ENCODE measurements at places on chromosomes 1 and 21.

- no peak for DNase-seq
These were observed 254.8 kb upstream of the PLXNA2 start for GRCh38 chr1:208499026-208499425.

- no peak for DNase-seq
These were observed 6.0 kb downstream of the COL24A1 start for GRCh38 chr1:86150553-86151055.

GRCh38 chr1:1847890-1848289 lies 43.0 kb downstream of the GNB1 start:
- DNase-seq: no peak

GRCh38 chr1:6423321-6423999 lies 1.1 kb upstream of the ESPN start:
- no peak for DNase-seq

DNA sequence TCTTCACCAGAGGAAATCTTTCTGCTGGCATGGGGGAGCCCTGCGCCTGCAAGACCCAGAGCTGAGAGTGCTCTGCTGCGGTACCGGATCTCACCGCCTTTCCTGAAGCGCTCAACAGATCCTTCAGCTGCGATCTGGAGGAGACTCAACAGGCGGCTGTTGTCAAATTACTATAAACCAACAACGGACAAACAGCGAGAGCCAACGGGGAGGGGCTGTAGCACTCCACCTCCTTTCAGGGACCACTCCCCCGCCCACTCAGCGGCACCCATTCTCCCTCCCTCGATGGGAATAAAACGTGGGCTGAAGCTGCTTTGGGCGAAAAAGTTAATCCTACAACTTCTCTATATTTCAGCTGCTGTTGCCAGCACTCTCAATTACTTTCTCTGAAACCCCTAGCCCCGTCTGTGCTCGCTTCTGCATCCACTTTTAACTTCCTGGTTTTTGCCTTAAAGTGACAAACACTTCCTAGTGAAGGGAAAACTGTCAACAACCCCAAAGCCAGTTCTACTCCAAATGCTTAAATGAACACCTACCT lies at the start of gene FMO5:
Gene FMO5 (minus strand): TSS at position 147 of the 538 bp plus-strand sequence. CDS start 310 bp downstream, outside the sequence.
- DNase-seq: peak; percentile 18

DNA sequence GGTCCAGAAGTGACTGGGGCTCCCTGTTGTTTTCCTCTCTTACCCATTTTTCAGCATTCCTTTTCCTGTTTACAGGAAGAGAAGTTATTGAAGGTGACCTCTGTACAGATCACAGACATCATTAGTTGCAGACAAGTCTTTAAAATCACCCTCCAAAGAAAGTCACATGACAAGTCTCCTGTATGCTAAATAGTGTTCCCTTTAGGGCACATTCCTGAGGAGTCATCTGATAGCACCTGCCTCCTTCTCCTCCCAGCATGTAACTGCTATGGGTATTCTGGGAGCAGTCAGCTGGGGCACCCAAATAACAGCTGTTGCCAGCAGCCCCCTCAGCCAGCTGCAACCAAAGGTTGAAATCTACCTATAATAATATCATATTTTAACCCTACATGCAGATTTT lies 200.6 kb downstream of the PTGER3 start:
- no peak for DNase-seq

DNA sequence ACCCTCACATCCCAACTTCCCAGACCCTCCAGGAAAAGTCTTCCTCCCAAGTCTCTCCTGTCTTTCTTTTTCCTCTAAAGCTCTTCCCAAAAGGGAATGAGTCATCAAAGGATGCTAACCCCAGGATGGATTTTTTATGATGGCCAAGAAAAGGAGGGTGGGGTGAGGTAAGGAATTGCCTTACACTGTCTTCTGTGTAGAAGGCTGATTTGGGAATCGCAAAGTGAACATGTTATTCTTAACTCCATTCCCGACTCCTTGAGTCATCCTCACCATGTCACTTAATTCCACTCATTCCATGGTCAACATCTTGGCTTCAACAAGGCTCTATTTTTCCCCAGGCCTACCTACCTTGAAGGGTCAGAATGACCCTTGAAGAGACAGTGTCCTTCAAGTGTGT lies 44.0 kb downstream of the TBX15 start:
- no peak for DNase-seq

- DNase-seq: no peak
These were observed 17.8 kb downstream of the KIF2C start for GRCh38 chr1:44757420-44757819.

DNA sequence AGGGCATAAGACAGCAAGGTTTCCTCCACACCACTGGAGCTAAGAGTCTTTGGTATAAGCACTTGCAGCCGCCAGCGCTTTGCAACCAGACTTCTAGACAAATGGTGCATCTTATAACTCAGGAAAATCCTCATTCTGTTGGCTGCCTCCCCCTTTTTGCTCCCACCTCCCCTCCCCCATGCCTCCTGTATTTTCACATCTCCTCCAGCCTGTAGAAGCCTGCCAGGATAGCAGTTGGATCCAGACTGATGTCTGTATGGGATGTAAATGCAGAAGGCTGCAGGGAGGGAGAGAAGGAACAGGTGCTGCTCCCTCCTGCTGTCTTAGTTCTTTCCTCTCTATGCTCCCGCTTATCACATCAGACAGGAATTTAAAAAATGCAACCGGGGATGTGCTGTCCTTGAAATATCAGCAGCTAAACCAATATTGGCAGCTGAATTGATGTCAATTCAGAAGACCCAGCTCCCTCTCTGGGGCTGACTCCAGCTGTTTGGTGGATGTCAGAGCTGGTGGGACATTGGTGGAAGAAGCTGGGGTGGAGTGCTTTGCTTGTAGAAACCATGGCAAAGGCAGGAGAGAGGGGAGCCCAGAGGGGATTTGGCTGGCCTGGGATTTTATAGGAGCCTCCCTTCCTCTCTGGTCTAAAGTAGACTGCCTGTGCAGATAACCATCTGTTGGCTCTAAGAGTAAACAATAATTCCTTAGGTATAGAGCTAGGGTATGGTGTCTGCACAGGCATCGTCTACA lies 53.5 kb downstream of the NFASC start:
- no peak for DNase-seq

DNA sequence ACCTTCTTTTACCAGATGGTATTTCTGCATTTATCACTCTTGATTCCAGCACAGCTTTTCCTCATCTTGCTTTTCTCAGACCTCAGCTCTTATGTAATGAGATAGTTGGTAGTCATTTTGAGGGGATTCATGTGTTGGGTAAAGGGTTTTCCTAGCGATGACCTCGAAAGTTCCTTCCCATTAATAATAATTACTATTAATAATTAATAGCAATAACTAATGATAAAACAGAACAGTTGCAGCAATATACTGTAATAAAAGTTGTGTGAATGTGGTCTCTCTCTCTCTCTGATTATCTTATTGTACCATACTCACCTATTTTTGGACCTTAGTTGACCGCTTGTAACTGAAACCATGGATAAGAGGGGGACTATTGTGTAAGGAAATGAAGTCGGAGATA lies 14.2 kb downstream of the CAMTA1 start:
- DNase-seq: no peak

GRCh38 chr1:59159557-59160203 lies 137.2 kb upstream of the FGGY start:
- DNase-seq: no peak

- no peak for DNase-seq
These were observed 81.0 kb upstream of the SGIP1 start for GRCh38 chr1:66452982-66453381.

DNA sequence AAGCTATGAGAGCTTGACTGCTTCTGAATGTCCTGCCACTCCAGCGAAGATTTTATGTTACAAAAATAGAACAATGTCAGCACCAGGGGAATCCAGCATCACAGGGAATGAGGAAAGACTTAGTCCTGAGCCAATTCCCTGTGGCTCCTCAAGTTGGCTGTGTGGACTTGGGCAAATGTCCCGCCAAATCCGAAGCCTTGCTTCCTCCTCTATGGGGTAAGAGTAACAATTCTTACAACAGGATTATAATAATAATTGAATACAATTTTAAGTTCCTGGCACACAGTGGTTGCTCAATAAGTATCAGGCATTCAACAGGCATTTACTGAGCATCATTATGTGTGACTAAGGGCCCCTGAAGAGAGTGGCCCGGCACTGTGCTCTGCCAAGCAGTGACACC lies 44.4 kb downstream of the STPG1 start:
- no peak for DNase-seq

- no peak for DNase-seq
These were observed 17.6 kb upstream of the RCAN1 start for GRCh38 chr21:34632498-34632897.

GRCh38 chr1:10561497-10561896 lies 86.7 kb downstream of the PEX14 start:
- no peak for DNase-seq

DNA sequence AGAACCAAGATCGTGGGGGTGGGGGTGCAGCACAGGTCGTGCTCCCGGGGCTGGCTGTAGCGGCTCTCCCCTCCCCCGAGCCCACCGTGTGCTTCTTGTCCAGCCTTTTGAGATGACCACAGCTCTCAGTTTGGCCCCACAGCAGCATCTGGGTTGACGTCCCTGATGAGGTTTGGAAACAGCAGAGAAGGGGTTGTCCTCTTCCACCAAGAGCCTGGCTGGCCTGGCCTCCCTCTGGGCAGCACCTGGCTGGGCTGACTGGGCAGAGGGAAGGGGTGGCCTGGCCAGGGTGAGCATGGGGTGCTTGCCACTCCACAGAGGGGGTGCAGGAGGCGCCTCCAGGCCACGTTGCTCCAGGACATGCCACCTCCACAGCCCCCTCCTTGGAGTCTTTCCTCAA lies 61.5 kb downstream of the SKI start:
- DNase-seq: no peak

GRCh38 chr1:59383963-59384362 lies 87.1 kb downstream of the FGGY start:
- no peak for DNase-seq

- no peak for DNase-seq
These were observed 75.0 kb downstream of the CEP350 start for GRCh38 chr1:180029524-180030135.

DNA sequence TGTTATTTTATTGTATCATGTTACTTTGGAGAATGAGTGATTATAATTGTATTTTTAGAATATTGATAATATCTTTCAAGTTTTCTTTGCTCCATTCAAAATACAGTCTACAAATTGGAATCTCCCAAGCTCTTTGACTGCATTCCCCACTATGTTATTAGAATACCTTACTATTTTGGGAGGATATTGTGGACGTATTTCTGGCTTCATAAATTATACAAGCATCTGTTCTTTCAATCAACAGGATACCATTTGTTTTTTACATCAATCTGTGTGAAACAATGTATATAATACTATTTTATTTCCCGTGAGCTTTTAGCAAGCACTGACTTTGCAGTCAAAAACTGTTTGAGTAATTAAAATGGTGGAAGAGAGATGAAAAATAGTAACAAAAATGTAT lies 226.5 kb downstream of the PTPRC start:
- DNase-seq: no peak

DNA sequence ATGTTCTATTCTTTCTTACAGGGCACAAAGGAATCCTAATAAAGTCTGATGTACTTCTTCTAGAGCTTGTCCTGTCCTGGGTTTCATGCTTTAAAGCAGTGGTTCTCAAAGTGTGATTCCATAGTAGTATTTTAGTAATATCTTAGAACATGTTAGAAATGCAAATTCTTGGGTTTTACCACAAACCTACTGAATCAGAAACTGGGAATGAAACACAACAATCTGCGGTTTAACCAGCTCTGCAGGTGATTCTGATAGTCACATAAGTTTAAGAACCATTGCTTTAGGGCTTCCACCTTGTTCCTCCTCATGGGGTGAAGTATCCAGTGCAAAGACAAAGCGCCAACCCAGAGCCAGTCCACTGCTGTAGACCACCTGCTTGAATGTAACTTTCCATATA lies 41.1 kb downstream of the NGF start:
- no peak for DNase-seq

DNA sequence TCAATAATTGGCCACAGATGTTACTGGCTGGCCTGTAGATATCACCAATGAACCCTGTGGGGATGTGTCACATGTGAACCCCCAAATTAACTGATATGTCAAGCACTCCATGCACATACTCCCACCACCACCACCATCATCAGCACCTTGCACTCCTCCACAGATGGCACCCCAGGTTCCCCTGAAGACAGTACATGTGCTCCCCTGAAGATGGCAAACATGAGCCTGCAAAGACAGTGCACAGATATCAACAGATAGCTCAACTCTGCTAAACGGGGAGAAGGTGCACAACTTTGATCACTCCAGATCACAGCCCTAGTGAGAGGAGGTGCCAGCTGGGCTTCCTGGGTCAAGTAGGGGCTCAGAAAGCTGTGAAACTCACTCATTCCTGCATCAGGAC lies 74.4 kb downstream of the CLCA4 start:
- DNase-seq: no peak

GRCh38 chr1:77504986-77505385 lies 177.5 kb downstream of the ZZZ3 start:
- no peak for DNase-seq

GRCh38 chr1:235767795-235768194 lies 98.9 kb downstream of the LYST start:
- DNase-seq: no peak

DNA sequence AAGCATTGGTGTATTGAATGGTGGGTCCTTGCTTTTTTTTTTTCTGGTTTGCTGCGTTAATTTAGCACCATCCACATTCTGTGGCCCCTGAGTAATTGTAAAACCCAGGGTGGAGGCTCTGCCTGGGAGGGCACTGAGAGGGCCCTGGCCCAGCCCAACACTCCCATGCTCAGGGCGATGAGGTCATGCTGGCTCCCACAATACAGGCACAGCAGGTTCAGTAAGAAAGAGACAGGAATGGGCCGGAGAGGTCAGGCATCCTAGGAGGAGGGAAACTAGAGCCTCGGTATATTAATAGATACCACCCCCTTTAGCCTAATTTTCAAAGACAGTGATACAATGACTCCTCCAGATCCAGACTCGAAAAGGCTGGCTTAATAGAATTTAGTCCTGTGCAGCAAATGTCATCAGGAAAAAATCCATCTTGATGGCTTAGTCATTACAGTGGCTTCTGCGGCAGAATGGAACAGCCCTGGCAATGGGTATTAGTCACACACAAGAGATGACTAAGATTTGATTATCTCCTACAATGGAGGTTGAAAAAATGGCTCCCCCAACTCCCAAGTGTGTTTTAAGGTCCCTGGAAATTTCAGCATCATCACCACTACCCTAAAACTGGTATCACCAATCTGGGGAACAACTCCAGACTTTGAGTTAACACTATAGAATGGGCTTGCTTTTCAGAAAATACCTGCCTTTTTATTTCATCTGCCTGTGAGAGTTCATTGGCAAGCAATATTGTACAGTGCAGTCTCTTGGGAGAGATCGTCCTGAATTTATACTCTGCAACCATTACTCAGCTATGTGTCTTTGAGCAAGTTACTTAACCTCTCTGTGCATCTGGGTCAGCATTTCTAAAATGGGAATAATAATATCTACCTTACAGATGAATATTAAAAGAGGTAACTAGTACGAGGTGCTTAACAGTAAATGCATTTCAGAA lies 43.9 kb upstream of the LYST start:
- no peak for DNase-seq

DNA sequence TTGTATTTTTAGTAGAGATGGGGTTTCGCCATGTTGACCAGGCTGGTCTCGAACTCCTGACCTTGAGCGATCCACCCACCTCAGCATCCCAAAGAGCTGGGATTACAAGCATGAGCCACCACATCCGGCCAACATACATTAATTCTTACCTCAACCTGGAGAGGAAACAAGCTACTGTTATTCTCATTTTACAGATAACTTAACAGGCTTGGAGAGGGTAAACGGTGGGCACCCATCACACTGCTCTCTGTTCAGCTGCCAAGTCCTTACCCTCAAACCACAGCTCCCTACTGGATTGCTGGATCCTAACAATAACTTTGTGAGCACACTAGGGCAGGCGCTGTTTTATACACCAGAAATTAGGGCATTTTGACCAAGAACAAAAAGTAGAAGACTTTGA lies 93.6 kb upstream of the BARHL2 start:
- no peak for DNase-seq

GRCh38 chr1:110341146-110341871 lies 2.1 kb downstream of the RBM15 start:
- DNase-seq: no peak
